Nucleus accumbens (tissue), 56 donors: ENCODE measurements at places on chromosomes 11 and 22.

DNA sequence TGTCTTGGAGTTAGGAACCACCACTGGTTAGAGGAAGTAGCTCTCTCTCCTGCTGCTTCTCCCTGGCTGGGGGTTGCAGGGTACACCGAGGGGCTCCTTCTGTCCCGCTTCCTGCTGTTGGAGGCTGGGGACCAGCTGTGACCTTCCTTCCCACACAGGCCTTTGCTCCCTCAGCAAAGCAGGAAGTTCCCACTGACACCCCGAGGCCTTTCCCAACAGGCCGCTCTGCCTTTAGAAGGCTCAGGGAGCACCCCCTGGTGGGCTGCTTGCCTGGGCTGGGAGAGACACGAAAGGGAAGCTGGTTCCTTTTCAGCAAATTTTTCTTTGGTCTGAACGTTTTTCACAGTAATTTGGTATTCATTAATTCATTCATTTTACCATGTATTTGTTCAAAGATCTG is 527.9 kb upstream of the B3GAT1 start:
- no peak for DNase-seq

DNA sequence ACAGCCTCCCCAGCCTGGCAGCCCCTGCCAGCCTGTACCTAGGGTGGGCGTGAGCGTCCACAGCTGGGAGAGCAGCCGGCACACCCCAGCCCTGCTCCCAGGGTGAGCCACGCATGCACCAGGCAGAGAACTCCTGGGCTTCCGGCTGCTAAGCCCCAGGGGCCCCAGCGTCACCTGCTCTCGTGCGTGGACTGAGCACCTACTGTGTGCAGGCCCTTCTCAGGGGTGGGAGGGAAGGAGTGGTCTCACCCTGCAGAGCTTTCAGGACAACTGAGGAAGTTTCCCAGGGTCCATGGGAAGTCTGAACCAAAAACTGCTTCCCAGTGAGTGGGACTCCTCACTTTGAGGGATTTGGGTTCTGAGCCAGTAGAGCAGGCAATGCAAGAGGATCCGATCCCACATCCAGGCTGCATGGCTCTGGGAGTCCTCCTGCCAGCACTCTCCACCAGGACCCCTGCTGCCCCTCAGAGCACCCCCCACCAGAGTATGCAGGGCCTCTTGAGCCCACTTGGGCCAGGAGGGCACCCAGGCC is 47.1 kb upstream of the PRODH start:
- DNase-seq: no peak

- no peak for DNase-seq
Measured at GRCh38 chr11:99368583-99368982, 347.8 kb downstream of the CNTN5 start.

DNA sequence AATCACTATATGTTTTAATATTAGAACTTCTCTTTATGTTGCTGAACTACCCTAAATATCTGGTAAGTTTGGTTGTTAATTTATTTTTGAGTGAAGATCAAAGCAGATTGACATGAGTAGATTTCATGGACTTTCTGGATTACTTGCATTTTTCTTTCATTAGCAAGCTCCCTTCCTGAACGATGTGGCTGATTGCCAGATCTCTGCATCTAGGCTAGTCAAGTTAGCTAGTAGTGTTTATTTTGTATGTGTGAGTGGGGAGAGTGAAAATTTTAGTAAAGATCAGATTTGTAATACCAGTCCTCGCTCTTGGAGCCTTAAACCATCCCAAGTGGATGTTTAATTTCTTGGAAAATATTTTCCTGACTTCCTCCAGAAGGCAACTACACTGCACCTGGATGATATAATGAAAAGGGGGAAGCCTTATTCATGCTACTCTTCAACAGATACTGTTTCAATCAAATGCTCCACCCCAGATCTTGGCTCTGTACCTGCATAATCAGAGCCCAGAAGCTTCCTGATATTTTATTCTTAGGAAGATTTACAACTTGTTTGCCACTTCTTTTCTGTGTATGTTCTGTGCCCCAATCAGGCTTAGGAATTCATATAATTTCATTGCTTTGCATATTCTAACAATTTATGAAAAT is 143.2 kb upstream of the GRIA4 start:
- no peak for DNase-seq

GRCh38 chr11:126862664-126863243 is 137.8 kb downstream of the KIRREL3 start:
- DNase-seq: no peak

GRCh38 chr11:64092761-64093136 is 57.0 kb downstream of the FLRT1 start:
- DNase-seq: no peak

GRCh38 chr22:28440592-28441390 is 238.8 kb downstream of the TTC28 start:
- no peak for DNase-seq
